Renal cortex interstitium (tissue), 15 donors: ENCODE measurements at places on chromosomes 2 and 18. TPM values are rescaled to one million over a fixed set of nuclear protein-coding genes. Genes with fewer than 3 reads are reported as not detected.

- DNase-seq, result no peak
These were observed 4.2 kb upstream of the LANCL1 start for GRCh38 chr2:210480764-210481163.

GRCh38 chr2:55296393-55296792 is 27.4 kb upstream of the MTIF2 start:
- DNase-seq, result no peak

- DNase-seq, result no peak
These were observed 34.8 kb upstream of the MGAT5 start for GRCh38 chr2:134218930-134219658.

DNA sequence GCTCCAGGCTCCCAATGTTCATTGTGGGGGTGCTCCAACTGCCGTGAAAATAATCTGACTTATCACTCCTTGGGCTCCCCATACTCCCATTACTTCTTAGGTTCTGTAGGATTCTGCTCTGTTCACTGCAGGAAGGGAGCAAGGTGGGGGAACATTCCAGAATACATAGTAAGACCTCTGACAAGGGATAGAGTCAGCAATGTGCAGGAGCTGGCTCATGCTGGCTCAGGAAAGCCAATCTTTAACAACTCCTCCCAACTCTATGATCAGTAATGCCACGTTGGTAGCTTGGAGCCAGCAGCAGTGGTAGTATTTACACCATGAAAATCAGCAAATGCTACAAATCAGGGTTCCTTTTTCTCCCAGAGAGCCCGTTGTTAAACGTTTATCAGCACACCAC is 44.4 kb downstream of the FECH start:
- DNase-seq, result no peak

DNA sequence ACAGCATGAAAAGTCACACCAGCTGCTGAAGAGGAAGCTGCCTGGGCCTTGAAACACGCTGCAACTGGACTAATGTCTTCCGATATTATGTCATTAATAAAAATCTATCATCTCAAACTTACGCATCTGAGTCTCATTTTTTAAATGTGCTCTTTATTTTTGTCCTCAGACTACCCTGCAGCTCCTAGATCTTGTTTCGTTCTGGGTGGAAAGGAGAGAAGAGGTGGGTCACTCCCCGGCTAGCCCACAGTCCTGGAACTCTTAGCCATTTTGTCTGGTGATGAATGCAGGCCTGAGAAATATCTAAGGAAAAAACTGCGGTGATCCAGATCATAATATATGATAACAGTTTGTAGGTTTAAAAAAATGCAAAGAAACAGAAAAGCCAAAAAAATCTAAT is 73.3 kb downstream of the TXNL1 start:
- no peak for DNase-seq

The HOXD12 gene
- 0.26 TPM for polyA plus RNA-seq

The FAM237A gene
- polyA plus RNA-seq, result not detected
